Caki2 (cell line): ENCODE measurements at places on chromosomes 13 and 19.

DNA sequence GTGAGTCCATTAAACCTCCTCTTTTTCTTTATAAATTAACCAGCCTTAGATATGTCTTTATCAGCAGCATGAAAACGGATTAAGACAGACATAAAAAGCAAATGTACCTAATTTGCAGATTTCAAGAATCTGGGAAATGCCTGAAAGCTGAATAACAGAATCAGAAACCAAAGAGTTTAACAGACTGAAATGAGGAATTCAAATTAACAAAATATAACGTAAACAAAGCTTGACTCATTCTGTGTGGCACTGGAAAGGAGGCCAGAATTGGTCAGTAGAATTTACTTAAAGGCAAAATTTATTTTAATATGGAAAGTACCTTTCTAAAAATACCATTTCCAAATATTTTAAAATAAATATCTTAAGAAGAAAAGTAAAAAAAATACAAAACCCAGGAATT is 540.6 kb upstream of the HTR2A start:
- no peak for DNase-seq

- DNase-seq: no peak
These were observed 233.4 kb downstream of the B3GLCT start for GRCh38 chr13:31433207-31433606.

DNA sequence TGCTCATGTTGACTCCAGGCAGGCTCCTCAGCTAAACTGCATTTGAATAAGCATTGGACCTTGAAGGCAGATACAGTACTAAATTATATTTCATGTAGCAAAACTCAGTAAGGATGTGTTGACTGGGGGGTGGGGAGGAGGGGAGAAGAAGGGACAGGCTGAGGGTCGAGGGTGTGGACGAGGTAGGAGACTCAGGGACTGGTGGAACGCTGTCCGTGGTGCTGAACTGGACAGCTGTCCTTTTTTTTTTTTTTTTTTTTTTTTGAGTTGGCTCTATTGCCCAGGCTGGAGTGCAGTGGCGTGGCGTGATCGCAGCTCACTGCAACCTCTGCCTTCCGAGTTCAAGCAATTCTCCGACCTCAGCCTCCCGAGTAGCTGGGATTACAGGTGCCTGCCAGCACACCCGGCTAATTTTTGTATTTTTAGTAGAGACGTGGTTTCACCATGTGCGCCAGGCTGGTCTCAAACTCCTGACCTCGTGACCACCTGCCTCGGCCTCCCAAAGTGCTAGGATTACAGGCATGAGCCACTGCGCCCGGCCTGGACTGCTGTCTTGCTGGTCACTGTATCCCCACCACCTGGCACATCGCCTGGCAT is 33.2 kb upstream of the CASP14 start:
- peak; percentile 56 for DNase-seq

DNA sequence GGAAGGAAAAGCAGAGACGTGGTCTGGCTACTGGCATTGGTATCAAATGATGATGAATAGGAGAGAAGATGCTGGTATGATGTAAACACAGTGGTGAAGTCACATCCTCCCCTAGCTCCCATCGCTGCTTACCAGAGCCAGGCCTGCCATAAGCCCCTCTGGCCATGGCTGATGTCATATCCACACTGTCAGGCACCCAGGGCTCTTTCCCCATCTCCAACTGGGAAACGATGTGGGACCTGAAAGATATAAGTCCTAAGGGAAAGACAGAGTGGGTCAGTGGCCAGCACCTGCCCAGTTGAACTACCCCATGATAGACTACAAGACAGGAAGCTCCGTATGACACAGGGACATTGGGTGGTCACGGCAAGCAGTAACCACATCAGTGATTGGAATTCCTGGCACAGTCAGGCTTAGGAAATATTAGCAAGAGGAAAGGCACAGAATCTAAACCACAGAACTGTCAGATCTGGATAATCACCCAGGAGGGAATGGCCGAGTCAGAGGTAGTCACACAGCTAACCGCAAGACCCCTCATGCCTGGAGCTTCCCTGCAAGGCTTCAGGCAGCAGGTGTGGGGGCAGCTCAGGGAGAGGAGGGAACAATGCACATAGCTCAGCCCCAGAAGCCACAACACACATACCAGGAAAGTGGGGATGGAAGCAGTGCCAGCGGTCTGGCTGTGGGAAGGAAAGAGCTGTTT is 3.8 kb downstream of the ZNF792 start:
- DNase-seq: no peak

- no peak for DNase-seq
These were observed 14.2 kb downstream of the TUBGCP3 start for GRCh38 chr13:112573710-112574109.

- no peak for DNase-seq
These were observed 218.1 kb upstream of the OBI1 start for GRCh38 chr13:78876915-78877549.

DNA sequence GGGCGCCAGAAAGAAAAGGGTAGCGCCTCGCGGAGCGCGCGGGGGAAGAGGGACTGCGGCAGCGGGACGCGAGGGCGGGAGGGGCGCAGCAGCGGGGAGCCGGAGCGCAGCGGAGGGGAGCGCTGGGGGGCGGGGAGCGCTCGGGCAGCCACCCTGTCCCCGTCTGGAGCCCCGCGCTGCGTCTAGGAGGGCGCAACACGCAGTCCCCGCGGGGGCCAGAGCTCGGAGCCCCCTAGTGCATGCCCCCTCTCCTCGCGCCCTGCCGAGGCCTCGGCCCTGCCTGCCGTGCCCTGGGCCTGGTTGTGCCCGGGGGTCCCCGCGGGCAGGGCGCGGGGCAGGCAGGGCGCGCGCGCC is 37.9 kb downstream of the SOX1 start:
- no peak for DNase-seq

- DNase-seq: no peak
These were observed 236.2 kb upstream of the HTR2A start for GRCh38 chr13:47133011-47133445.

DNA sequence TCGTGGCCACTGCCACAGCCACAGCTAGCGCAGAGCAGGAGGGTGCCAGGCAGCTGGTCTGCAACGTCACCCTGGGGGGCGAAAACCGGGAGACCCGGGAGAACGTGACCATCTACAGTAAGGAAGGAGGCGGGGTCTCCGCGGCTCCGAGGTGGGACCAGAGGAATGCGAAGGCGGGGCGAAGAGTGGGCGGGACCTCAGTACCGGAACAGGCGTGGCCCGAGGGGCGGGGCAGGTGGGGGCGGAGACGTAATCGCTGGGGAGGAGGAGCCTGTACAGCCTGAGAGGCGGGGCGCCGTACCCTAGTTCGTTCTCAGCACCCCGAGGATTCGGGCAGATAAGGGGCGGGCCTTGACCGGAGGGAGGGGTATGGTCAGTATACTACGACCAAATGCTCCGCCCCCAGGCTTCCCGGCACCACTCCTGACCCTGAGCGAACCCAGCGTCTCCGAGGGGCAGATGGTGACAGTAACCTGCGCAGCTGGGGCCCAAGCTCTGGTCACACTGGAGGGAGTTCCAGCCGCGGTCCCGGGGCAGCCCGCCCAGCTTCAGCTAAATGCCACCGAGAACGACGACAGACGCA is 2.5 kb downstream of the ICAM5 start:
- peak; percentile 65 for DNase-seq

DNA sequence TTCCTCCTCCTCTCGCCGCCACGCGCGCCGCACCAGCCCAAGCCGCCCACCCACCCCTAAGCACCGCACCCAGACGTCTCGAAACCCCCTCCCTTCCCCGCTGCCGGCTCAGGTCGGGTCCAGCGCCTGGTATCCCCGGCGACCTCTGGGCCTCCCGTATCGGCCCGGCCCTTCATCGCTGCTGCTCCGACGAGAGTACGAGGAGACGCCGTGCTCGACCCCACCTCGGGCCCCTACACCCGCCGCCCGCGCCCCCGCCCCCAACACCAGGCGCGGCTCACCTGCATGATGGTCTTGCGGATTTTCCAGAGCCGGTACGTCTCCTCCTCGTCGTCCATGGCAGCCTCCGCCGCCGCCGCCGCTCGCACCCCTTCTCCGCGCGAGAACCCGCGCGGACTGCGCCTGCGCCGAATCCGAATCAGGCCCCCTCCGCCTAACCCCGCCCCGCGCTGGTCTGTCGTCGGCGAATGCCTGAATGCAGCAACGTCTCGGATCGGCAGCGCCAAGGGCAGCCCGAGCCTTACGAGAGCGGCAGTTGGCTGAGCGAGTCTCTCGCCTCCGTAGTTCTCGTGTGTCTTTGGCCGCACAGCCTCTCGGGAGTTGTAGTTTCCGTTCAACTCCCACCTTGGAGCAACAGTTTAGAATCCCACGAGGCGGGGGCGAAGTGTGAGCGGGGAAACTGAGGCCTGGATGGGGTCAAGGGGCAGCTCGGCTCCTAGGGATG is at the start of gene POLR2E:
Gene POLR2E, minus strand, starts transcription at position 398 of the 724 bp plus-strand sequence. Its CDS starts 60 bp downstream, at position 338.
- peak; percentile 88 for DNase-seq
